CD4-positive, alpha-beta T cell treated with Interleukin-15 for 4 hours (primary cell): ENCODE measurements at places on chromosomes 12 and 14.
A peak's percentile ranks its signal among the peaks of the same experiment; 100 is the strongest.

GRCh38 chr12:120902846-120903411, 1.2 kb downstream of the SPPL3 start:
- DNase-seq: no peak

GRCh38 chr12:2691345-2692071, 103.3 kb upstream of the FKBP4 start:
- DNase-seq: peak; percentile 49

GRCh38 chr12:92070864-92071445, 74.7 kb downstream of the BTG1 start:
- DNase-seq: no peak

- no peak for DNase-seq
Measured at GRCh38 chr12:58443273-58443980, 476.9 kb downstream of the LRIG3 start.

DNA sequence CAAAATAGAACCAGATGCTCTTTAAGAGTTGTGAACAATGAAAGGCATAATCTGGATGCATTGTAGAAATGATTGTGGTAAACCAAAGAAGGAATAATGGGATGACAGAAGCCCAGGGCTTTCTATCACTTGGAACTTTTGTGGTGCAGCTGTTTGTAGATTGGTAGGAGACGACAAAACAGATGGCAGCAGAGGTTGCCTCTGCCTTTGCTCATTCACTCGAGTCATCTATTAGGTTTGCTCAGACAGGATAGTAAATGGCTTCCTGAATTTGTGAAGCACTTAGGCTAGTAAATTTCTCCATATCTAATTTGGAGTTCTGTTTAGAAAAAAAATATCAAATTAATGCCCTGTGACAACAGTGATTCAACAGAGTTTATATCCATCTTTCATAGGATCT, 78.4 kb downstream of the FGD4 start:
- no peak for DNase-seq

DNA sequence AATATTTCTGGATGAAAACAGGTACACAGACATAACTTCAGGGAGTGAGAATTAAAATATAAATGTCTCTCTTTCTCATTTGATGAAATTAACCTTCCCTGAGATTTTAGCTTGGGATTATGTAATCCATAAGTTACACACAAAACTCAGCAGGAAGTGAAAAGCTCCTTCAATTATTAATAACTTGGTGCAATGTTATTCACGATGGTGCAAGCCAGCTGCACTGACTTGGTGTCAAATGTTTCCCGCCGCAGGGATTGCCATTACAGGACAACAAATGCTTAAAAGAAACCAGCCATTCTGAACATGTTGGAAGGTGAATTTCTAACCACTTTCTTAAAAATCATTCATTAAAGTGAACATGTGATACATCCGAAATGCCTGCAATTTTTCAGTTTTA, 250.4 kb downstream of the FOXN3 start:
- no peak for DNase-seq

- DNase-seq: no peak
Measured at GRCh38 chr14:105527381-105527825, 1.0 kb downstream of the TMEM121 start.

- DNase-seq: peak; percentile 11
Measured at GRCh38 chr12:69534389-69534822, 50.9 kb upstream of the CCT2 start.

GRCh38 chr14:88987516-88987915, 163.1 kb downstream of the TTC8 start:
- DNase-seq: no peak

DNA sequence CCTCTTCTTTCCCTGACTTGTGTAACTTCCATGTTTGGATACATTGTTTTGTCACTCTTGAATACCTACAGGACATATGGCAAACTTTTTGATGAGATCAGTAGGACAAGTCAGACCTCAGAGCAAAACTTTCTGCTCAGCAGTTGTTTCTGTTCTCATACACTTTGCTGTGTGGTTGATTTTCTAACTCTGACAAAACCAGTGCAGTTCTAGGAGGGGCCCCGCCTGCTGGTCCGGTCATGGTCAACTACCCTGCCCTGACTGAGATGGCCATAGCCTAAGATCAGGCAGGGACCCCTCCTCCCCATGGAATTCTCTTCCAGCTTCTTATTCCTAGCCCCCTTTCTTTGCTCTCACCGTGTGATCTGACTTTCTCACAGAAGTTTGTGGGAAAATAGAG, 92.8 kb downstream of the OTOGL start:
- no peak for DNase-seq

- DNase-seq: no peak
Measured at GRCh38 chr12:122413516-122414404, 8.7 kb downstream of the CLIP1 start.

GRCh38 chr12:109735051-109735521, 21.5 kb downstream of the FAM222A start:
- DNase-seq: no peak

- DNase-seq: no peak
Measured at GRCh38 chr12:55789893-55790292, 27.6 kb downstream of the SARNP start.

GRCh38 chr12:123031171-123031845, 50.8 kb downstream of the ARL6IP4 start:
- no peak for DNase-seq

DNA sequence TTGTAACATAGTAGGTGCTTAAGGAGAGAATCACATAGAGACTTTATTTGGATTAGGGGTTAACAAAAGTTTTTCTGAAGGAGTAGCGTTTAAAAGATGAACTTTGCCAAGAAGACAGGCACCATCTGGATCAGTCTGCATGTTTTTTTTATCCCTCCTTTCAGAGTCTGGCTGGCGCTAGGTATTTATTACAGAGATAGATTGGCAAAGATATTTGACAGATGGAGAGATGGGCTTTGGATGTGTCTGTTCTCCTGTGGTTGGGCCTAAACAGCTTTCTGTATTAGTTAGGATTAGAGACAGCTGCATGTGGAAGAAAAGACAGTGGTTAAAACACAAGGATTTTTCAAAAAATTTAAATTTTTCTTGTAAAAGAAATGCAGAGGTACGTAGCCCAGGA, 133.9 kb downstream of the C12orf75 start:
- no peak for DNase-seq

- no peak for DNase-seq
Measured at GRCh38 chr14:91742621-91743304, 10.9 kb upstream of the CATSPERB start.

- no peak for DNase-seq
Measured at GRCh38 chr12:58818546-58818945, 101.8 kb downstream of the LRIG3 start.

DNA sequence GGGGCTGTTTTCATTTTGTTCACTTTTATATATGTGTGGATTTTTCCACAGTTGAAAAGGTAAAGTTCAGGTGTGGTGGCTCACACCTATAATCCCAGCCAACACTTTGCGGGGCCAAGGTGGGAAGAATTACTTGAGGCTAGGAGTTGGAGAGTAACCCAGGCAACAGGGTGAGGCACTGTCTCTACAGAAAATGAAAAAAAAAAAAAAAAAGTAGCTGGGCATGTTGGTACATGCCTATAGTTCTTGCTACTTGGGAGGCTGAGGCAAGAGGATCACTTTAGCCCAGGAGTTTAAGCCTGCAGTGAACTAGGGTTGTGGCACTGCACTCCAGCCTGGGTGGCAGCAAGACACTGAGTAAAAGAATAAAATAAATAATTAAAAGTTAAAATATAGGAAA, 326.5 kb downstream of the NAV3 start:
- DNase-seq: no peak

DNA sequence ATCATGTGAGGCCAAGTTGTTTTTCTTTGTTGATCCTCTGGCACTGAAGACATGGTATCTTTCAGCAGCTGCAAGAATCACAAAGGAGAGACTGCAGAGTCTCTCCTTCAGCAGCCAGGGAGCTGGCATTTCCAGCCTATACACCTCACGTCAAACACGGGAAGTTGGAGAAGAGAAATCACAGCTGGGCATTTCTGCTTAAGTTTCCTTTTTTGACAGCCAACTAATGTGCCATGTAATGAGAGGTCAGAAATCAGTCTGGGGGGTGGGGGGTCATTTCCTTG, 28.3 kb downstream of the PHLDA1 start:
- DNase-seq: no peak

DNA sequence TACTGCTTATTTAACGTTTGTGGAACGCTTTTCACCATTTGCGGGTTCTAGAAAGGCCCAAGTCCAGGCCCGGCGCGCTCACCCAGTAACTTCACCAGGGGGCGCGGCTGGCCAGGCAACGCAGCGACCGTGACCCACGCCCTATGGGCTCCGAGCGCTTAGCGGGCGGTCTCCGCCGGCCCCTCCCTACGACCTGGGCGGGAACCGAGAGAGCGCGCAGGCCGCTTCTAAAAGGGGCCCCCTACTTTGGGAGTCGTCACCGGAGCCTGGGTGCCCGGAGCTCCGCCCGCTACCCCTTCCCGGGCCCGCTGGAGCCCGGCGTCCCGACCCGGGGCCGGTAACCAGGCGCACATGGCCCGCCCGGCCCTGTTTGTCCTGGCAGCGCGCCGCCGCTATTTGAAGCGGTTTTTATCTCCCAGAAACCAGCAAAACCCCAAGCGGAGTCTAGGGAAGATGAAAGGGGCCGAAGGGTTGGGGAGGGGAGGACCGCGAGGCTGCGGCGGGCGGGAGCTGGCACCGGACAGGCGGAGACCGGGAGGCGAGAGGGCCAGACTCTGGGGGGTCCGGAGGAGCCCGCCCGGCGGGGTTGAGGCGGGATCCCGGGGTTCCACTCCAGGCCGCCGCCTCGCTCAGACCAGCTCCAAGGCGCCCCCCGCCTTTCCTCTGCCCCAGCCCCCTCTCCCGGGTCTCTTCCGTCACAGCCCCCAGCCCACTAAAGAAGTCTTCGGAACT, 3.5 kb upstream of the AAAS start:
- DNase-seq: peak; percentile 87

DNA sequence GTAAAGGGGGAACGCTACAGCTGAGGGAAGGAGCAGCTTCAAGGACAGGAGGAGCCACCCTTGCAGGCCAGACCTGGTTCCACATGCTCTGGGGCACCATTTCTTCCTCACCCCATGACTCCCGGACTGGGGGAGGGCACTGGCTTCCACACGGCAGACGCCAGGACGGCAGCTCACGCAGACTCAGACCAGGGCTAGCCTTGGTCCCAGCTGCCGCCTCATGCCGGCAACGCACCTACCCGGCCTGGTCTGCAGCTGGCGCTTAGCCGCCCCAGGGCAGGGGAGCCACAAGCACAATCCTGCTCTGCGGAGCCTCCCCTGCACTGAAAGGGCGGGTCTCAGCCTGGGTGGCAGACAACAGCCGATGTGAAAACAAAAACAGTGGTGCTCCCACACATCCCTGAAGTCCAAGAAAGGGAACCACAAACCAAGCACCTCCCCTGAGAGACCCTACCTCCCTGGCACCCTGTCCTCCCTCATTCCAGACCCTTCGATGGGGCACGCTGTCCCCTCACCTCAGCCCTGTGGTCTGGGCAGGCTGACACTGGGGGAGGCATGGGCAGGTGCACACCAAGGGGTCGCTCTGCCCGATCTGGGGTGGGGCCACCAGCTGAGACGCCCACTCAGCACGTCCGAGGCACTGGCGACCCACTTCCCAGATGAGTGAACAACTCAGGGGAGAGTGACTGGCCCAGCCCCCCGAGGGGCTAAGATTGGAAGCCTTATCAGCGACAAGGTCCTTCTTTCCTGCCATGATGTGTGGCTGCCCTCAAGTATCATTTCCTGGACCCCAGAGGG, 65.0 kb downstream of the CHGA start:
- DNase-seq: no peak

GRCh38 chr12:122740351-122740750, 9.7 kb upstream of the HCAR1 start:
- no peak for DNase-seq
